Cortex of kidney (tissue), 1 donor: ENCODE measurements at places on chromosomes 6 and 20.

GRCh38 chr6:123118811-123119210 is 122.8 kb downstream of the CLVS2 start:
- DNase-seq: no peak

GRCh38 chr6:13011612-13012146 is 295.1 kb downstream of the PHACTR1 start:
- DNase-seq: no peak

- no peak for DNase-seq
Measured at GRCh38 chr6:100920028-100920605, 39.0 kb upstream of the ASCC3 start.

DNA sequence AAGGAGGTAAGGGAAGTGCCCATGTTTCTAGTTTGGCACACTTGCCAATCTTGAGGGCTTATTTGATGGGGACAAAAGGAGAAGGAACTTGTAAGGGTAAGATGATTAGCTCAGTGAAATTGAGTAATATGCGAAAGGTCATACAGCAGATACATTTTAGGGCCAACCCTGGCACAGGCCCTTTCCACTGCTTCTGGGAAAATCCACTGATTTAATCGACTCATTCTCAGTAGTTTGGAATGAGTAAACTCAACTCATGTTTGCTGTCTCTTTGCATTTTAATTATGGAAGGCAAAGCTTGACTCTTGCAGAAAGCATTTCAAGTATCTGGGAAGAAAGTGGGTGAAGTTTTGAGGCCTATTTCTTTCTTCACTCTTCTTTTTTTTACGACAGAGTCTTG is 20.0 kb downstream of the PHF20 start:
- DNase-seq: no peak

- no peak for DNase-seq
Measured at GRCh38 chr6:74742793-74743508, 462.9 kb downstream of the COL12A1 start.

DNA sequence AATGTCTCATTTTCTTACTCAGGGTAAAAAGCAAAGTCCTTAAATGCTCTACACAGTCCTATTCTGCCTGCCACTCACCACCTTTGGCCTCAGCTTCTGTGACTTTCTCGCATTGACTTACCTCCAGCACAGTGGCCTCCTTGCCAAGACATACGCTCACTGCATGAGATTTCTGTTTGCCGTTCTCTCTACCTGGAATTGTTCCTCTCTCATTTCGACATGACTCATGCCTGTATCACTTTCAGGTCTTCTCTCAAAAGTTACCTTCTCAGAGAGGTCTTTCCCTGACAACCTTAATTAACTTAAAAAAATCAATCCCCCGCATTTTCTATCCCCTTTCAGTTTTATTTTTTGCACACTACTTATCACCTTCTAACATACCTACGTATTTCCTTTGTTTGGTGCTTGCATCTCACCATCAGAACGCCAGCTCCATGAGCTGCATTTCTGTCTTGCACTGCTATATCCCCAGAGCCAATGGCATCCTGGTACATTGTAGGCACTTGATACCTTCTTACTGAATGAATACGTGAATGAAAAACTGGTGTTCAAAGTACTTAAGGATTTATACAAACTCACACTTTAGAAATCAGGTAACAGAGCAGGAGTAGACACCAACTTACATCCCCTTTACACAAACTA is 24.5 kb downstream of the TENT5A start:
- DNase-seq: no peak

GRCh38 chr6:112257178-112257855 is 3.0 kb upstream of the LAMA4 start:
- no peak for DNase-seq
